Naive thymus-derived CD4-positive, alpha-beta T cell (primary cell): ENCODE measurements at places on chromosomes 12 and 14. TPM values are rescaled to one million over a fixed set of nuclear protein-coding genes. Genes with fewer than 3 reads are reported as not detected.

The LYZ gene
- polyA plus RNA-seq, result 5.7 TPM

- no peak for DNase-seq
Measured at GRCh38 chr14:54094765-54095164, 138.1 kb upstream of the BMP4 start.

The ZNF664 gene
- polyA plus RNA-seq, result 11.6 TPM

The EXOC3L4 gene
- not detected for polyA plus RNA-seq

DNA sequence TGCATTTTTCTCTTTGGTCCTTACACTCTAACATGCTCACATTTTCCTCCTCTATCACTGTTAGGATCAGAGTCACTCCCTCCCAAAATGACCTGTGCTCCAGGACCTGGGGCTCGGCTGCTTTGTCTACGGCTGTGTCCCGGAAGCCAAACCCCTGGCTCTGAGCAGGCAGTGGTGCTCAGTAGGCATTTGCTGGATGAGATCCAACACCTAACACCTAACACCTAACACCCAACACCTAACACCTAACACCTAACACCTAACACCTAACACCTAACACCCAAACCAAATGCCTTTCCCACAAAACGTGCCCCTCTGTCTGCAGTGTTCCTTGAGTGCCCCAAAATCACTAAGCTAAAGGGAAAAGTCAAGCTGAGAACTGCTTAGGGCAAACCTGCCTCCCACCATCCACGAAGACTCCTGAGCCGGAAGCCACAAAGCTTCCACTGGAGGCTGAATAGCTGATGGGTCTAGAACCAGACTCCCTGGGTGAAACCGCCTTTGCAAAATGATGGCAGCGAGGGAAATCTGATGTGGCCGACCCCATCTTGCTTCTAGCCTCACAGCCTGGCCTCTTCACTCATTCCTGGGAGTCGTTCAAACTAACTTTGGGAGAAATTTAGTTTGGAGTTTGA is 29.2 kb downstream of the HSP90AA1 start:
- DNase-seq, result no peak

The ACSM4 gene
- not detected for polyA plus RNA-seq

The NOXRED1 gene
- not detected for polyA plus RNA-seq

GRCh38 chr12:62158461-62159360 is 101.5 kb upstream of the USP15 start:
- DNase-seq, result peak; percentile 52

GRCh38 chr12:116601933-116602810 is 43.0 kb downstream of the MAP1LC3B2 start:
- DNase-seq, result no peak

GRCh38 chr14:71764701-71765382 is 167.4 kb upstream of the RGS6 start:
- DNase-seq, result no peak

GRCh38 chr14:53295985-53296582 is 143.0 kb upstream of the DDHD1 start:
- DNase-seq, result no peak

DNA sequence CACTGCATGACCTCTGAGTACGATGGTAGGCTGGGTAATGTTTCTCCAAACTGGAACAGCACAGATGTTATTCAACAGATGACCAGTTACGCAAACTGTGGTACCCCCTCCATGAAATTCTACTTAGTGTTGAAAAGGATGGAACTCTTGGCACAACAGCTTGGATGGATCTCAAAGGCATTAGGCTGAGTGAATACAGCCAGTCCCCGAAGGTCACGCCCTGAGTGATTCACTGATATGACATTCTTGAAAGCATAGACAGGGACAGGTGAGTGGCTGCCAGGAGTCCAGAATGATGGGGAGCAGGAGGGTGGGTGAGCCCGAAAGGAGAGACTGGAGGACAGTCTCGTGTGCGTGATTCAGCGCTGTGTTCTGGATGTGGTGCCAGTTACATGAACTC is 187.5 kb upstream of the TMEM132C start:
- DNase-seq, result no peak

GRCh38 chr12:591167-592023 is 71.8 kb downstream of the NINJ2 start:
- no peak for DNase-seq

DNA sequence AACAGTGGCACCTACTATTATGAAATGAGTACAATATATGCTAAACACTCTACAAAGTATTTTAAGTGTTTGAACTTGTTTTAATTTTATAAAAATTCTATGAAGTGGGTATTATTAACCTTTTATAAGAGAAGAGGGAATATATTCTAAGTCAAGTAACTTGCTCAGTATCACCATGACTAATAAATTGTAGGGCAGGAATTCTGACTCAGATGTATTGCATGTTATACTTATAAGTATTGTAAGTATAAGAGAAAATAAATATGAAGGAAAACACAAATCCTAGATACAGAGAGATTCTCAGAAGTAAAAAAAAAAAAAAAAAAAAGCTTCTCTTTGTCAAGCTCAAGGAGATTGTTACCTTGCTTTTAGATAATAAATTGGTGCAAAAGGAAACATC is 893.2 kb downstream of the SLC16A7 start:
- DNase-seq, result no peak

- DNase-seq, result no peak
Measured at GRCh38 chr12:58372298-58372697, 430.9 kb downstream of the ATP23 start.

DNA sequence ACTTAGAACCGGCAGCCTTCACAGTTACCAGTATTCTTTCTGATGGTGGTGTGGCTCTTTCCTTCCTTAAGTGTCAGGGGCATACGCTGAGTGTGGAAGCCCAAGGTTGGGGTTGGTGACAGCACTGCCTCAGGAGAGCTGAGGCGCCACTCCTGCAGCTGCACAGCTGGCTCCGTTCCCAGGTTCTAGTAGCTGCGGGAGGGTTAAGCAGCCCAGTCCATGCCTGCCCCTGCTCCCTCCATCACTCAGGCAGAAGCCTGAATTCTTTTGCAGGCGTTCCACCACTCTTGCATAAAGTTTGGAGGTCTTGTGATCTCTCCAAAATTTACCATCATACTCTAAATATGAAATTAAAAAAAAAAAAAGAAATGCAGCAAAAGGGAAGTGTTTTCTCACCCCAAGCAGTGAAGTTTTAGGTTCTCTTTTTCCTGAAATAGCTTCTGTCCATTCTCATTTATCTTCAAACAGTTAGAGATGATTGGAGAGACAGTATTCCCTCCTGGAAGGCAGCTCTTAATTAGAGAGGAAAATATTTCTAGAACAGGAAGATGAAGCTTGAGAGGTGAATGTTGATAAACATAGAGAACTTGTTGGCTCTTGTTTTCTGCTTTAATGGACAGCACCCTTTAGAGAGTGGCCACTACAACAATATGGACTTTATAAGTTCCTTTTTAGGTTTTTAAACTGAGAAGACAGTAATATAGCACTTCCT is 136.1 kb downstream of the FGD4 start:
- DNase-seq, result no peak

The KRT2 gene
- polyA plus RNA-seq, result 2.4 TPM

DNA sequence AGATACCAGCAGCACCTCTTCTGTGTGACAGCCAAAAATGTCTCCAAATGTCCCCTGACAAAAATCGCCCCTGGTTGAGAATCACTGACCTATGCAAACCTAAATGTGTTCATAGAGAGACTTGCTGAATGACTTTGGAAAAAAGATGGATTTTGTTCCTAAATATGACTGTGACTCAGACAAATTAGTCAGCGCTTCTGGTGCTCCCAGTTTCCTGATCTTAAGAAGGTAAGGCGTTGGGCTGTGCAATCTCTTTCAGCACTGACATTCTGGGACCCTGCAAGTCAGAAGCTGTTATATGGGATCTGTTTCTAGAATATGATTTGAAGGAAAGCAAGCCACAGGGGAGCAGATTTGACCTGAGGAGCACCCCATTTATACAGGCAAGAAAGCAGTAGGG is 90.6 kb upstream of the PWP1 start:
- no peak for DNase-seq

DNA sequence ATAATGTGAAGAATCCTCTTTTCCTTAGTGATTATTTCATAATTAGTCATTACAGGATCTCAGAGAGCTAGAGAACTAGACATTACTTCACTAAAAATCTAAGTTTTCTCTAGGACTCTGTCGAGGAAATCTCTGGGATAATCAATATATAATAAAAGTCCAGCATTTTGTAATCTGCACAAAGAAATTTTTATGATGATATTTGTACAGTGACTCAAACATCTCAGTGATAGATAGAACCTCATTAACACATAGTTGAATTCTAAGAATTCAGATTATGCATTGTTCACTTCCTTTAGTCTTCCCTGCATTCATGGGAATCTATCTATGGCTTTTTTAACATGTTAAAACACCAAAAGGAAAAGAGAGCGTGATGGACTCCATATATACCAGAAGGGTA is 11.0 kb downstream of the ITPR2 start:
- no peak for DNase-seq

DNA sequence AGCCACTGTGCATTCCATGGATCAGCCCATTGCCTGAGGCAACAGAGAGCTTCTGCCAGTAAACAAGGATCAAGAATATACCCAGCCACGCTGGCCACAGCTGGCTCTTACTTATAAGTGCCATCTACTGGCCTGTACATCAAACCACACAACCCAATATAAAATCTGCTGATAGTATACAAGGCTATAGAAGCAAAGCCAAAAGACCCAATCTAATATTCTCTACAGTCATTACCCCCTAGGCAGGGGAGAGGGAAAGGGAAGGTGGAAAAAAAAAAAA is 4.4 kb upstream of the FAM186B start:
- no peak for DNase-seq

The SRRM4 gene
- polyA plus RNA-seq, result not detected

The TMTC1 gene
- not detected for polyA plus RNA-seq

The GRIN2B gene
- not detected for polyA plus RNA-seq

The NFKBIA gene
- 280 TPM for polyA plus RNA-seq

GRCh38 chr12:91343010-91343409 is 160.4 kb upstream of the DCN start:
- DNase-seq, result no peak

- DNase-seq, result no peak
Measured at GRCh38 chr12:94615260-94616181, 34.8 kb downstream of the TMCC3 start.

DNA sequence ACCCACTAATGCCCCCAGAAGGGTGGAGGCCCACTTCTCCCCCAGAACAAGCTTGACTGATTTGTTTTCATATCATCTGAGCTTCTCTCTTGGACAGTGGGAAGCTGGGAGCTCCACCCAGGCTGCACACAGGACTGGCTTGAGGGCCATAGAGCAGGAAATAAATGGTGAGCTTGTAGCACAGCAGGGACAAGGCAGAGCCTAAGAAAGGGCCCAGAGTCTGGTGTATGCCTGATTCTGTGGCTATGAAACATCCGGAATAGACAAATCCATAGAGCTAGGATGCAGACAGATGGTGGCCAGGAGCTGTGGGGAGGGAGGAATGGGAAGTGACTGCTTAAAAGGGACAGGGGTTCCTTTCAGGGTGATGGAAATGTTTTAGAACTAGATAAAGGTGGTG is 79.0 kb downstream of the ARL6IP4 start:
- DNase-seq, result no peak

DNA sequence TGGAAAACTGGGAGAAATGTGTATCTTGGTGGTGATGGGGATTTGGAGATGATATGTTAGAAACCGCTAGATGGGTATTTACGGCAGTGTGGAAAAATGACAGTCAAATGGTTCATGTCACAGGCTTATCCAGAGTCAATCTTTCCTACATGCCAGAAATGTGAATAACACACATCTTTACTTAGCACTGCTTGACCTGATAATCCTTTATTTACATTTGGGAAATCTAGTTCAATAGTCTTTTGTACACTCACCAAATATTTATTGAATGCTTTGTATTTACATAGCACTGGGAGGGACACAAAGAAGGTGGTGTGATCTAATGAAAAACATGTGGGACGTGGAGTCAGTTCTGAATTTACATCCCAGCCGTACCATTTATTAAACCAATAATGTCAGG is 208.2 kb downstream of the DIO2 start:
- no peak for DNase-seq

- no peak for DNase-seq
Measured at GRCh38 chr12:76701690-76702089, 62.2 kb upstream of the ZDHHC17 start.

DNA sequence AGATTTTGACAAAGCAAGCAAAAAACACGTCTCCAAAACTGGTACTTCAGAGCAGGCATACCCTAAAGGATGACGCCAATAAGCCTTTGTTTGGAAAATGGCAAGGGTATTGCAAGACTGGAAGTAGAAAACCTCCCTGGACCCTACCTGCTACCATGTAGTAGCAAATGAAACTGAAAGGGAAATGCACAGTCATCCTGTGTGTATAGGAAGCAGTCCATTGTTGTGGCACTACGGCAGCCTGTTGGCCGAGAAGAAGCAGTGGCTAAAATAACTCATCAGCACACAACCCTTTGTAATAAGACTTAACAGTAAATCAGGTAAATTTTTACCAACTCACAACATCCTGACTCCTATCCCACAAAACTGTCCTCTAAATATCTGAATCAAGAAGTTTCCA is 386.4 kb downstream of the RGS6 start:
- no peak for DNase-seq

GRCh38 chr12:46472893-46473633 is 100.5 kb upstream of the SLC38A2 start:
- no peak for DNase-seq

The C12orf50 gene
- polyA plus RNA-seq, result not detected
